DND-41 (cell line): ENCODE measurements at places on chromosomes 7 and 10.

- no peaks in the 10 kb centered on the region for H3K4me1 ChIP-seq
- H3K4me3 ChIP-seq: no peak overlapping the region
- no peak for DNase-seq
These were observed 299.0 kb upstream of the FZD1 start for GRCh38 chr7:90965211-90965610.

DNA sequence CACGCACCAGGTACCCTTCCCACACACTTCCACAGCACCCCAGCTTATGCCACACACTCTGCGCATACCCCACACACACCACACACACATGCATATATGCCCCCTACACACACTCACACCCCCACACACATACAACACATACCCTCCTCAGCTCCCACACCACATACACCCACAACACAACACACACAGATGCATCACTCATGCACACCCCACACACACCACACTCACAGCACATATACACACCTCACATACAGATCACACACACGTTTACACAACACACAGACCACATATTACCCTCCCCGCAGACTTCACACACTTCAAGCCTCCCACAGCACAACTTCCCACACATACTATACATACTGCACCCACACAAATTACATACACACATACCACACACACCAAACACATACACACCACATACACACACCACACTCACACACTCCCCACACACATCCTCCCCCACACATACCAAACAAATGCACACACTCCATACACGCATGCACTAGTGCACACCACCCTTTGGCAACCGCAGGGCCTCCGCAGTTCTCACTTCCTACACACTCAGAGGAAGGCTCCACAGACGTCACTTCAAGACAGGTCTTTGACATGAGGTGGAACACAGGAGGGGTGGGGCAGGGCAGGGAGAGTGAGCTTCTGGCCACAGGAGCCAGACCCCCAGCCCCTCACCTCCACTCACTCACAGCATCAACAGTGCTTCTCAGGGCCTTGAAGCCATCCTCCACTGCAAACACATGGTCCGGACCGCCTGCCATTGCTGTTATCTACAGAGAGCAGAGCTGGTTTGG lies 18.5 kb upstream of the ANTXRL start:
- H3K4me1 ChIP-seq: peaks cover 64% of the 10 kb centered on the region
- H3K4me3 ChIP-seq: peak overlapping the region; percentile 26
- no peaks in the 10 kb centered on the region for H3K27me3 ChIP-seq
- H3K36me3 ChIP-seq: peaks cover 15% of the 10 kb centered on the region
- peak overlapping the region; percentile 98 for H3K27ac ChIP-seq

- no peak for DNase-seq
- no peaks in the 10 kb centered on the region for H3K36me3 ChIP-seq
- H3K27me3 ChIP-seq: no peaks in the 10 kb centered on the region
- no peaks in the 10 kb centered on the region for H3K4me1 ChIP-seq
- no peak overlapping the region for H3K4me3 ChIP-seq
- no peak overlapping the region for H3K27ac ChIP-seq
These were observed 17.9 kb downstream of the DOCK4 start for GRCh38 chr7:112188257-112188656.

DNA sequence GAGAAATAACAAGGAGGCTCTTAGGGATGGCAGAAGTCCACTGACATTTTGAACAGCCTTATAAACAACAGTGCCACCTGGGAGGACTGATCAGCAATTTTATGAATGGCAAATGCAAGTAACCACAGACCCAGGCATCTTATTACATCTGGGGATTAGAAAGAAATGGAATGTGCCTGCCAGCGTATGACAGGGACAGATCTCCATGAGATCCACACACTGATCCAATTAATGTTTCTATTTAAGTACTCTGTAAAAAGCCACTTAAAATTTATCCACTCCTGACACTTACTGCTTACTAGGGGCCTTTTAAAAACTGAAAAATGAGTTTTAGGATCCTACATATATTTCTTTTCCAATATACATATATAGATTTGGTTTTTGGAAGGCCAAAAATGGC lies 28.6 kb downstream of the PARD3 start:
- H3K27ac ChIP-seq: no peak overlapping the region
- no peak for DNase-seq
- 0 out of 2 replicates have a peak, but pooled peaks cover 5% of the 10 kb centered on the region for H3K36me3 ChIP-seq
- H3K4me3 ChIP-seq: no peak overlapping the region
- peaks cover 15% of the 10 kb centered on the region for H3K4me1 ChIP-seq

GRCh38 chr7:2627258-2628129 lies 4.3 kb upstream of the TTYH3 start:
- no peak for DNase-seq
- no peaks in the 10 kb centered on the region for H3K27me3 ChIP-seq
- no peak overlapping the region for H3K4me3 ChIP-seq

DNA sequence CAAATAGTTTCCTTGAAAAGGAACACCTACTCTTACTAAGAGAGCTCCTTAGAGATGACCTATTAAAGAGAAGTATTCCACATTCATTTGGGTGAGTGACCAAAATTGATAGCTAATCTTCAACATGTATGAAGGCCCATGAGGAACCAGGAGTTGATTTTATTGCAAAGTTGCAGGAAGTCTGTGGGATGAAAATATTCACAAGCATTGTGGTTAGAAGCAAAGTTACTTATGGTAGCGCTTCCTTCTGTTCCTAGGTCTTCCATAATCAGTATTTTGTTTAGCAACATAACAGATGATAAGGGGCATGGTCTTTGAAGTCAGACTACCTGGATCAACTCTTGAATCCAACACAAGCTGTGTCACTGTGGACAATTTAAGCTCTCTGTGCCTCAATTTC lies 164.5 kb downstream of the DGKB start:
- H3K27ac ChIP-seq: no peak overlapping the region
- no peaks in the 10 kb centered on the region; the same call in 1 of the 2 replicates for H3K4me1 ChIP-seq
- H3K36me3 ChIP-seq: no peaks in the 10 kb centered on the region
- H3K4me3 ChIP-seq: no peak overlapping the region
- DNase-seq: no peak

DNA sequence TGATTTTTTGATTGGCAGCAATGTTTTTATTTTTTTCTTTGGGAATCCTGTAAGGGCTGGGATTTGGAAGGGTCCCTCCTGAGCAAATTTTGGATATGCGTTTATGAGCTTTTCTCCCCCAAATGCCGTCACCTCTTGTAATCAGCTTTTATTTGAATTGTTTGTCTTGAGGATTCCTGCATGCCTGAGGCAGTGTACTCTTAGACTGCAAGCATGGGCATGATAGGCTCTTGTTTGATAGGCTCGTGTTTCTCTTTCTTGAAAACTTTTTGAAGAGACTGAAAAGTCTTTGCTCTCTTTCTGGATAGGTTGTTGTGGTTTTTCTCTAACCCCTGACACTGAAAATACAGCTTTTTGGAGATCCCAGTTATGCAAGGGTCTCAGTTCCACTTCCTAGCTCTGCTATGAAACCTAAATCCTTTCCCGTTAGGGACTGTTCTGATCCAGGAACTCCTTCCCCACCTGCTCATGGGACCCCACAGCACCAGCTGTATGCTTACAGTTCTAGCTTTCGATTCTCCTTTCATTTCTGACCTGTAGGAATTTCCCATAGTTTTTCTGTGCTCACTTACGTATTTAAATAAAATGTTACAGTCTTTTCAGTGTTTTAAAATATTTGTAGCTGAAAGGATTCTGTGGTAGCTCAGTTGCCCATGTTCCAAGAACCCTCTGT lies 17.2 kb downstream of the TSPAN13 start:
- H3K27ac ChIP-seq: no peak overlapping the region
- no peaks in the 10 kb centered on the region for H3K27me3 ChIP-seq
- no peaks in the 10 kb centered on the region for H3K36me3 ChIP-seq
- no peak for DNase-seq
- H3K4me3 ChIP-seq: no peak overlapping the region

- H3K4me3 ChIP-seq: no peak overlapping the region
- no peaks in the 10 kb centered on the region for H3K4me1 ChIP-seq
- H3K36me3 ChIP-seq: no peaks in the 10 kb centered on the region
These were observed 162.1 kb downstream of the TCF7L2 start for GRCh38 chr10:113111900-113112853.

- no peaks in the 10 kb centered on the region for H3K36me3 ChIP-seq
- H3K27me3 ChIP-seq: no peaks in the 10 kb centered on the region
- H3K27ac ChIP-seq: no peak overlapping the region
- H3K4me1 ChIP-seq: no peaks in the 10 kb centered on the region
- DNase-seq: no peak
These were observed 143.3 kb downstream of the PKD1L1 start for GRCh38 chr7:47804767-47805545.

GRCh38 chr7:71130031-71130679 lies 1.8 kb upstream of the GALNT17 start:
- no peaks in the 10 kb centered on the region for H3K4me1 ChIP-seq

DNA sequence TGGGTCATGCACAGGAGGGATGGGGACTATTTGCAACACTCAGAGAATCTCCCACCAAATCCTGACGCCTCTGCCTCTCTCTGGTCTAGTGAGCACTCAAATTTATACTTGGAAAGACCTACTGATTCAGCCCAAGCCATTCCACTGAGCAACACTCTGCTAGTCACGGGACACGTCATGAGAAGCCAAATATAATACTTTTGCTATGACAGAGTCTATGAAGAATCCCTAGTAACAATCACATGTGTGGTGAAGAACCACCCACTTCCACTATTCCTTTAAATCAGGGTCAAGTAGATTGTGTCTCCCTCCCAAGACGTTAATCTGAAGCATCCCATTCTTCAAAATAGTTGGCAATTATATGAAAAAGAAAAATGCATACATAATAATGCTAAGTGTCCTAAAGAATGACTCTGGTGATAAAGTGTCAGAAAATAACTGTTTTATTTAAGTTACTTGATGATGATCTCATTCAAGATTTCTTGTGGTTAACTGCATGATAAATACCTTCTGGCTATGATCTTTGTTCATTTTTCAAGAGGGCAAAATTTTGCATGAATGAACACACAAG lies 28.5 kb downstream of the CHCHD3 start:
- no peaks in the 10 kb centered on the region for H3K36me3 ChIP-seq
- no peaks in the 10 kb centered on the region for H3K4me1 ChIP-seq
- no peak for DNase-seq
- H3K27me3 ChIP-seq: no peaks in the 10 kb centered on the region
- H3K27ac ChIP-seq: no peak overlapping the region

DNA sequence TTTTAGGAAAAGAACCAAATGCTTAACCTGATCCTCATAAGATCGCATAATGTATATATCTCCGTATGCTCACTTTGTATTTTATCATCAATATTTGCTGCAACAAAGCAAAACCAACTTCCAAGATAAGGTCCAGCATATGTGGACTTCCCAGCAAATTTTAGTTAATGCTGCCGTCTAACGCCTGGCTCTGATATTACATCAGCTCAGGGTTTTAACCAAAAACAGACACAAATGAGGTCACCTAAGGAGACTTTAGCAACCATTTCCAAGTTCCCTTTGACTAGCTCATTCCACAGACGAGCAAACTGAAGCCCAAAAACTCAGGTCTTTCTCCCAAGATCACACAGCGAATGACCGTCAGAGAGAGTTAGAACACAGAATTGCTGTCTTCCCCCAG lies 59.4 kb upstream of the UCN3 start:
- no peaks in the 10 kb centered on the region for H3K4me1 ChIP-seq
- no peak overlapping the region for H3K27ac ChIP-seq
- H3K36me3 ChIP-seq: peaks cover 11% of the 10 kb centered on the region
- no peak overlapping the region for H3K4me3 ChIP-seq
- DNase-seq: no peak
- no peaks in the 10 kb centered on the region for H3K27me3 ChIP-seq

- no peak for DNase-seq
- no peaks in the 10 kb centered on the region for H3K36me3 ChIP-seq
- no peak overlapping the region for H3K27ac ChIP-seq
- no peak overlapping the region for H3K4me3 ChIP-seq
These were observed 106.9 kb downstream of the TCERG1L start for GRCh38 chr10:131204406-131205152.

DNA sequence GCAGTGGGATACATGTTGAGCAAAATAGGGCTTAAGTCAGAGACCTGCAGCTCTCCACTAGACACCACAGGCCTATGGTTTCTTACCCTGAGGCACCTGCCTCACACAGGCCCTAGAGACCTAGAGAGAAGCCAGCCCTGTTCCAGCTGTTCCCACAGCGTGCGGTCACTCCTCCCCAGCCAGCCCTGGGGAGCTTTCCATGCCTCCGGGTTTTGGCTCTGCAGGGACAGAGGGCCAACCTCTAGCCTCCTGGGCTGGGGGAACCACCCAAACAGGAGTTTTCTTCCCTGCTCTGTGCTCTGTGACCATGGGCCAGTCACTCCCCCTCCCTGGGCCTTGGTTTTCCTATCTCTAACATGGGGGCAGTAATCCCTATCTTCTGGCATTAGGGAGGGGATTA lies 33.0 kb downstream of the SH2B2 start:
- no peak overlapping the region for H3K27ac ChIP-seq
- H3K36me3 ChIP-seq: no peaks in the 10 kb centered on the region
- no peaks in the 10 kb centered on the region for H3K4me1 ChIP-seq
